ENCODE measurements at places on chromosomes 7 and 10. TPM values are rescaled to one million over a fixed set of nuclear protein-coding genes. Genes with fewer than 3 reads are reported as not detected.

PAPOLB gene
- total RNA-seq: 0.10 TPM

NUTM2B gene
- 1.5 TPM for total RNA-seq

SPDYE9 gene
- 0.13 TPM for total RNA-seq

ELMO1 gene
- total RNA-seq: 151 TPM

TDRD1 gene
- 0.18 TPM for total RNA-seq

PCLO gene
- 5.1 TPM for total RNA-seq

CTBP2 gene
- total RNA-seq: 145 TPM

SBDS gene
- total RNA-seq: 53.5 TPM

PPIA gene
- total RNA-seq: 1,721 TPM

GPR146 gene
- 8.1 TPM for total RNA-seq

RBP3 gene
- not detected for total RNA-seq

NKX1-2 gene
- 0.77 TPM for total RNA-seq

ZNF25 gene
- 3.3 TPM for total RNA-seq

NKX2-3 gene
- 0.82 TPM for total RNA-seq

TEX36 gene
- total RNA-seq: not detected

CTAGE15 gene
- 0.31 TPM for total RNA-seq

NEUROG3 gene
- not detected for total RNA-seq

CRYGN gene
- total RNA-seq: not detected

TWIST1 gene
- 2.4 TPM for total RNA-seq

ANKRD7 gene
- total RNA-seq: 2.8 TPM

ADAM22 gene
- 14.6 TPM for total RNA-seq

ACSM6 gene
- total RNA-seq: not detected

GNGT1 gene
- total RNA-seq: not detected

MMD2 gene
- total RNA-seq: not detected

TACC2 gene
- 32.2 TPM for total RNA-seq

TMEM229A gene
- total RNA-seq: 0.26 TPM
